Suprapubic skin (tissue), 4 donors: ENCODE measurements at places on chromosomes 2 and 18.

GRCh38 chr2:147019311-147019710 lies 825.5 kb upstream of the ACVR2A start:
- DNase-seq: no peak

GRCh38 chr18:5980721-5981120 lies 85.4 kb upstream of the TMEM200C start:
- no peak for DNase-seq

- no peak for DNase-seq
Observed at GRCh38 chr2:63283273-63283672, 232.6 kb downstream of the OTX1 start.

DNA sequence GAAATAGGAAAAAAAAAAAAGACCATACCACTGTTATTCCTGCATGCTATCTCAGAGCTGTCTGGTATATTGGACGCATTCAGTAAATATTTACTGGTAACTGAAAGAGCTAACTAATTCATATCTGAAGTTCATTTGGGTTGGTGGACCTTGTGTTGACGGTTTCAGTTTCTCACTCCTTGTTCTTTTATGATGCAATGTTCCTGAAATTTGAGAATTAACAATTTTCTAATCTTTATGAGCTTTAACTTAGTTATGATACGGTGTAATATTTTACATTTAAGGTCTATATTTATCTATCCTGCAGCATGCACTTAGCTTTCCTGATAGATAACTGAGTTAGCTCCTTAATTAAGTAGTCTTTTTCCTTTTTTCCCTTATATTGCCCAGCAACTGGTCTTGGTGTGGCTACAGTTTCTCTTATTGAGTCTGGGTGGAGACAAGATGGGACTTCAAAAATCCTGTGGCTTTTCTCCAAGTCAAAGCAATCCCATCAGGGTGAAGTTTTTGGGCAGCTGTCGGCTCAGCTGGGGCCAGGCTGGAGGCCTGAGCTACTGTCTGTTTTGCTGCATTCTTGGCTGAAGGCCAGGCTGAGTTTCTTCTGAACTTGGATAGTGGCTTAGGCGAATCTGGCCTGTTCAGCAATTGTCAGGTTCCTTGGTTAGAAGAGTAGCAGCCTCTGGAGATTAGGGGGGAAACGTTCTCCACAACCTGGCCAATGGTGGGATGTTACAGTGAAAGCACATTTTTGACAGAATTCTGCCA lies 78.4 kb upstream of the MEX3C start:
- no peak for DNase-seq

- DNase-seq: no peak
Observed at GRCh38 chr2:68336192-68336591, 16.4 kb upstream of the CNRIP1 start.

DNA sequence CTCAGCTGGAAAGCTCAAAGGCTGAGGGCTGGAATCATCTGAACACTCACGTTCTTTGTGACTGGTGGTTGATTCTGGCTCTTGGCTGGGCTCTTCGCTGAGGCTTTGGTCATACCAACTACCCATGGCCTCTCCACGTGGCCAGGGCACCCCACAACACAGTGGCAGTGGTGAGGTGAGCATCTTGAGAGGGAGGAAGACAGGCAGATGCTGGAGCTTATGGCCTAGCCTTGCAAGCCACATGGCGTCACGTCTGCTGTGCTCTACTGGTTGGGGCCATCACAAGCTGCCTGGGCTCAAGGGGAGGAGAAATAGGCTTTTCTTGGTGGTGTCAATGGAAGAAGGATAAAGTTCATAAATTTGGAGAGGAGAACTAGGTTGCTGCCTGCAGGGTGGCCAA lies 19.6 kb downstream of the LPIN1 start:
- DNase-seq: no peak

DNA sequence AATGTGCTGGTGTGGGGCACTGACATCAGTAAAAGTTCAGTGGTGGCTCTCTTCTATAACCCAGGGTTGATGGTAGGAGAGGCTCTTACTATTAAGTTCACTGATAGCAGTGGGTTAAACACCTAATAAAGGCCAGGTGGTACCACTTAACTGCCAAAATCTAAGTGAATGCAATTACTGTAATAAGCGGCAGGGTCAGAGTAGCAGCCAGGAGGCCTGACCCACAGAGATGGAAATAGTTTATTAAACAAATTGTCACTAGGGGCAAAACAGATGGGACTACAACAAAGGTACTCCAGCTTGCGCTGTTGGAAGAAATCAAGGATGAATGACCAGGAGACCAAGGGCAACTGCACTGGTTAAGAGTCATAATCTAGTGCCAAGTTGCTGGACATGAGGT lies 26.6 kb downstream of the ZSWIM2 start:
- DNase-seq: no peak

DNA sequence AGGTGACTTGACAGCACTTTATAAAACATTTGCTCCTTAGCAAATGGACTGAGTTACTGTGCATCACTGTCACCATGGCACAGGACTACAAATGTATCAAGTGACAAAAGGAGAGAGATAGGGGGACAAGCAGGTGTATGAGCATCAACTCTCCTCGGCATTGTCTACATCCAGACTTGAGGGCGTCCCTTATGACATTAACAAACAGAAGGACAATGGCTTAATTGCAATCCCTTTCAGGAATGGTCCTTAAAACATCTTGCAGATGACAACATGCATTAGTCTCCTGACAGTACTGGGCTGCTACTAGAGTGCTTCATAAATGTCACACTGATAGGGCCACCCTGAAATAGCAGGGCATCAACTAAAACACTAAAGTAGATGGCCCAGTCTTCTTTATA lies 198.8 kb downstream of the PDE1A start:
- DNase-seq: no peak

GRCh38 chr2:208012449-208012848 lies 12.9 kb downstream of the PLEKHM3 start:
- DNase-seq: no peak

GRCh38 chr2:99382143-99382542 lies 45.0 kb downstream of the EIF5B start:
- DNase-seq: no peak
